ENCODE measurements at places on chromosomes 1 and 21.
A peak's percentile ranks its signal among the peaks of the same experiment; 100 is the strongest.

- DNase-seq: no peak
These were observed 191.1 kb downstream of the TTLL7 start for GRCh38 chr1:83807821-83808220.

GRCh38 chr1:8603220-8603616, 214.2 kb downstream of the RERE start:
- peak; percentile 5 for DNase-seq

- peak; percentile 29 for DNase-seq
These were observed 782 bp downstream of the CSDE1 start for GRCh38 chr1:114756949-114757454.

DNA sequence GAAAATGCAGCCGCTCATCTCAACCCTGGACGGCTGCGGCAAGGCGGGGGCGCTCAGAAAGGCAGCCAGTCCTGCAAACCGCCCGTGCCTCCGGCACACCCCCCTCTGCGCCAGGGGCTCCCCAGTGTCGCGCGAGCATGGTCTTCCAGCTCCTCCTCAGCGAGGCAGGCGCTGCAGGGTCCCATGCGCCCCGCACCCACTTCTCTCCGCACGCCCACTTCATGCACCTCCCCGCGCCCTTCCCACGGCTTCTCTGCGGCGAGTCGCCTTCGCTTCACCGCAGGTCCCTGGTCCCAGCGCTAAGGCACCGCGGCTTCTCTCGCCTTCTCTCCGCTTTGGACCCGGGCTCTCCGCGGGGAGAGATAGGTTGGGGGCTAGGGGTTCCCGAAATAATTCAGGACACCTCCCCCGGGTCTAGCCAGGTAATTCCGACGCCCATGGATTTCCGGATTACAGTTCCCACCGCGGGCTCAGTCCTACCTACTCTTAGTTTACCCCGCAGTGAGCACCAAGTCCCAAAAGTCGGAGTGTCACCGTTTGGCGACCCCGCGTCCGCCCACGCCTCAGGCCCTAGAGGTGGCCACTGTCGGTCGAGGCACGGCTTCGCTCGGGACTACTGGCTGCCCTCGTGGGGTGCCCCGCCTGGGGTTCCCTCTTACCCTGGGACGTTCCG, 67.5 kb downstream of the SYT2 start:
- no peak for DNase-seq

GRCh38 chr1:55894521-55894920, 679.4 kb upstream of the USP24 start:
- peak; percentile 15 for DNase-seq

DNA sequence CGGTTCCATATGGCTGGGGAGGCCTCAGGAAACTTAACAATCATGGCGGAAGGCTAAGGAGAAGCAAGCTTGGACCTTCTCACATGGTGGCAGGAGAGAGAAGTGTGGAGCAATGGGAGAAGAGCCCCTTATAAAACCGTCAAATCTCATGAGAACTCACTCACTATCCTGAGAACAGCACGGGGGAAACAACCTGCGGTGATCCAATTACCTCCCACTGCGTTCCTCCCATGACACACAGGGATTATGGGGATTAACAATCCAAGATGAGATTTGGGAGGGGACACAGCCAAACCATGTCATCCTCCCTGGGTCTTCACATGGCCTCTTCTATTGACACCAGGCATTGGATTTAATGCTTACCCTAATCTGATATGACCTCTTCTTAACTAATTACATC, 455.1 kb upstream of the VAMP3 start:
- DNase-seq: no peak

DNA sequence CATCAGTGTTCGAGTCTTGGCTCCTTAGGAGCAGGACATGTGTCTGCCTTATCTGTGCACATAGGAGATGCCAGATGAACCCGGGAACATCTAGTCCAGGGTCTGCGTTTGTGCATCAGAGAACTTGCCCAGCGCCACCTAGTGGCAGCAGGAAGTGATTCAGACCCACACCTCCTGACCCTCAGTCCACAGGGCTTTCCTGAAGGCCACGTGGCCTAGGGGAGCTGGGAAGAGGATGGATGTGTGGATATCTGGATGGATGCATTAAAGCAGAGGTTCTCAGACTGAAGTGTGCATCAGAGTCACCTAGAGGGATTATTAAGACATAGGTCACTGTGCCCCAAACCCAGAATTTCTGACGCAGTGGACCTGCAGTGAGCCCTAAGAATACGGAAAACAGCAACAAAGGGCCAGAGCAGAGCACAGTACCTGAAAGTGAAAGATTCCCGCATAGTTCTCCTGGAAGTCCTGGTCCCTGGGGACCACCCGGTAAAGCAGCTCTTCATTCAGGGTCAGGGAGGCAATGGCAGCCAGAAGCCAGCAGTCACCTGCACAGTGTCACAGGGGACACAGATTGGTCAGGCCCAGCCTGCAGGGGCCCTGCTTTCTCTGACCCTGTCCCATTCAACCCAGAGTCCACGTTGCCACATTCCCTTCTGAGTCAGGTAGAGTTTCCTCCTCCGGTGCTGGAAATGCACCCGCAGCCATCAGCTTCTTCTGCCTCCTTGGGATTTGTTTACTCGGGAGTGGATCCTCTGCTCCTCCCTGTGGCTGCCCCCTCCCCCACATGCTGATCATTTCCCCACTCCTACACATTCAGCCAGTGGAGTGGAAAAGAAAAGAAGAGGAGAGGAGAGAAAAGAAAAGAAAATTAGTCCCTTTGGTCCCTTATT, 37.0 kb downstream of the CAPN8 start:
- peak; percentile 7 for DNase-seq

DNA sequence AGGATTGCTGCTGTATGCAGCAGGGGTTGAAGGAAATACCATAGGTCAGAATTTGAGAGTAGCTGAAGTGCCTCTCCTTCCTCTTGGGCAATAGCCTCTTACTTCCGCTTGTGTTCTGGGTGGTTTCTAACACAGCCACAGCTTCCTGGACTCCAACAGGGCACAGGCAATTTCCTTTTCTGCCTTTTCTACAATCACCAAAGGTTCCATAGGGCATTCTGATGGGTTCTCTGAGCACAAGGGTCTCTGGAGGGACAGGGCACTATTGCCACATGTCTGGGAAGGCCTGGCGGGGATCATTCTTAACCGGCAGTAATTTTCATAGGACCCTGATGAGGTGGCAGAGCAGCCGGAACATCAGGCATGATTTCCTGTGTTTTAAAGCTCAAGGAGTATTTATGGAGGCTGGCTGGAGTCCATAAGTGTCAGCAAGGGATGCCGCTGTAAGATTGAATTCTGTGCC, 5.5 kb upstream of the AGTRAP start:
- DNase-seq: no peak

- no peak for DNase-seq
These were observed 201.6 kb upstream of the NEGR1 start for GRCh38 chr1:72483846-72484357.

DNA sequence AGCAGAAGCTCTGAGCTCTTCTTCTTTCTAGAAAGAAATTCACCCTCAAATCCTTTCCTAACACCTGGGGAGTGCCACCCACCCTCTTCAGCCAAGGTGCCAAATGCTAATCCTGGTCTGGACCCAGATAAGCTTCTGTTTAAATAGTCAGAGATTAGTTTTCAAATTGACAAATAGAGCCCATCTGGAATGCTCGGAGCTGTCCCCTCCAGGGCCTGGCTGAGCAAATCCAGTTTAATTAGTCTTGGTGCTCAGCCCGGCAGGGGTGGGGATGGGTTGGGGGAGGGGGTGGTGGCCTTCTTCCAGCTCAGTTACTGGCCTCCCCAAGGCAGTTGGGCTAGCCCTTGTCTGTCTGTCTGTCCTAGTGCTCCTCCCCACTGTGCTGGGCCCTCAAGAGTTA, 269.5 kb downstream of the GRIK3 start:
- DNase-seq: no peak

GRCh38 chr1:223444411-223444810, 51.2 kb downstream of the CCDC185 start:
- DNase-seq: no peak

GRCh38 chr1:232620356-232620969, 9.5 kb downstream of the SIPA1L2 start:
- DNase-seq: peak; percentile 83

DNA sequence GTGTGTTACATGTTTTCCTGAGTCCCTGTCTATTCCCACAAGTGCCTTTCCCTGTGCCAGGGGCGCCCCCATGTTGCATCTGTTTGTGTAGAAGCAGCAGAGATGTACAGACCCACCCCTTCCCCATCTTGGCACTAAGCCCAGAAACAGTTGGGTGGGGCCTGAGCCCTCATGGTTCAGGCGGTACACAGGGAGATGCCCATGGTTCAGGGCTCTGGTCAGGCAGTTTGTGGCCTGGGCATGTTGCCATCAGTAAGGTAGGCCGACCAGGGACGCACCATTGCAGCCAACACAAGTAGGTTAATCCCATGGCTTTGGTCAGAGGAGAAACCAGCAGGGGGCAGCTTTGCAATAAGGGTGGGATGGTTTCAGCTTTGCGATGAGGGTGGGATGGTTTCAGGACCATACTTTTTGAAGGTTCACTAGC, 914 bp upstream of the ADGRB2 start:
- DNase-seq: no peak

DNA sequence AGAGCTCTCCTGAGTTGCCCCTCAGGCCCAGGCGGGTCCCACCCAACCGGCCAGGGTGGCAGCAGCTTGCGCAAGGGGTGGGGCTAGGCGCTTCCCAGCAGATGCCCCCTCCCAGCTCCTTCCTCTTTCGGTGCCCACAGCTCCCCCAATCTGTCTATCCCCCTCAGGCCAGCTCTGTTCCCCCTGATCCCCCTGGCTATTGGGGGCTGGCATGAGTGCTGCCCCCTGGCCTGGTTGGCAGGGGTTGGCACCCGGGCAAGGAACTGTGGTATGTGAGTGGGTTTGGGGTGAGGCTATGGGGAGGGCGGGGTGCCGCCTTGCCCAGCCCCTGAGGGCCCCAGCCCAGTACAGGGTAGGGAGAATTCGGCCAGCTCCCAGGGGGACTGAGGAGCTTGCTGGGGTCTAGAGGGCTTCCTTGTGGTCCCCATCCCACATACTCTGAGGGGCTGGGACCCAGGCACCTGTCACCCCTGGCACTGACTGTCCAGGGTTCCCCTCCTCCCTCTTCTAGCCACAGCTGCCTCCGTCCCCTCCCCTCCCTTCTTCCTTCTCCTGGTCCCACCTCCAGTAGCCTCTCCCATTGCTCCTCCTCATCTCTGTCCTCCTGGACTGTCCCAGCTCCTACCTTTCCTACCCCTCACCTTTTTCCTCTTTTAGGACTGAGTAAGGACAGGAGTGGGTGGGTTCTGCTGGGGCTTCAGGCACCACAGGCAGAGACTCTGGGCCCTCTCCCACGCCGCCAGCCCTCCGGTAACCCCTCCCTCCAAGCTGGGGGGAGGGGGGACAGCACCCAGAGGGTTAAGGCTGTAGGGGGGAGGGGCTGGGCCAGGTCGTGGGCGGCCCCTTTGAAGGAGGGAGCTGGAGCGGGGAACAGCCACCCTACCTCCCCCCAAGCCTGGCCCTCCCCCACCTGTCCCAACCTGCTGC, 5.7 kb downstream of the ZBTB7B start:
- no peak for DNase-seq

- DNase-seq: peak; percentile 9
These were observed 125.2 kb upstream of the PTBP2 start for GRCh38 chr1:96596226-96596922.

DNA sequence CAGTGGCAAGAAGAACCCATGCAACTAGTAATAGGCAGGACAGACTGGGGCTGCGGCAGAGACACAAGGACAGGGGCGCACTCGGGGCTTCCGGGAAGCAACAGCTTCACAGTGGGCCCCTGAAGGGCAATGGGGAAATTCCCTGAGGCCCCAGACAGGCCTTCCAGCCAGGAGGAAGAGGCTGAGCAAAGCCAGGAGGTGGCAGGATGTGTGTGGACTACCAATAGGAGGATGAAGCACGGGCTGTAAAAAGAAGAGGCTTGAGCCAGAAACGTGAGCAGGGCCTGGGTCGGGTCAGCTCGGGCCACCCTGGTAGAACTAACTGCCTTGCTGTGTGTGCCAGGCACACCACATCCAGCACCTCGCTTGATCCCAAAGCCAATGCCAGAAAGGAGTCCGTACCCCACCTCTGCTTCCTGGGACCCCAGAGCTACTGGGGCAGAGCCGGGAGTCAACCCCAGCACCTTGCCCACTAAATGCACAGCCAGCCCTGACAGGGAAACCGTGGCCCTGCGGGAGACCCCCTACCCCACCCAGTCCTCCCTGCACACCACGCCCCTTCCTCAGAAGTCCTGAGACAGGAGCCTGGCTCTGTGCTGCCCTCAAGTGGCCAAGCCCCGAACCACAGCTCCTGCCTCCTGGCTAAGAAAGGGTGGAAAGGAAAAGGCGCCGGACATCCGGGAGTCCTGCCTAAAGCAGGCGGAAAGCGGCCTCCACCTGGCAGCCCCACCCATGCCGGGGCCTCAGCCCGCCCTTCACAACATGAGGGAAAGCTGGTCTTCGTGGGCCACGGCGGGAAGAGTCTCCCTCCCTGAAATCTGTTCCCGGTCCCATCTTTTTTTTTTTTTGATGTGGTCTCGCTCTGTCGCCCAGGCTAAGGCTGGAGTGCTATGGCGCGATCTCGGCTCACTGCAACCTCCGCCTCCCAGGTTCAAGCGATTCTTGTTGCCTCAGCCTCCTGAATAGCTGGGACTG, 33.7 kb downstream of the TTC39A start:
- peak; percentile 77 for DNase-seq

- no peak for DNase-seq
These were observed 132.8 kb downstream of the PGBD5 start for GRCh38 chr1:230293390-230293700.
